CD4-positive, alpha-beta T cell treated with Interferon gamma for 1 hour (primary cell): ENCODE measurements at places on chromosomes 2 and 18.

GRCh38 chr2:120493231-120493630 lies 147.3 kb downstream of the INHBB start:
- DNase-seq, result no peak

DNA sequence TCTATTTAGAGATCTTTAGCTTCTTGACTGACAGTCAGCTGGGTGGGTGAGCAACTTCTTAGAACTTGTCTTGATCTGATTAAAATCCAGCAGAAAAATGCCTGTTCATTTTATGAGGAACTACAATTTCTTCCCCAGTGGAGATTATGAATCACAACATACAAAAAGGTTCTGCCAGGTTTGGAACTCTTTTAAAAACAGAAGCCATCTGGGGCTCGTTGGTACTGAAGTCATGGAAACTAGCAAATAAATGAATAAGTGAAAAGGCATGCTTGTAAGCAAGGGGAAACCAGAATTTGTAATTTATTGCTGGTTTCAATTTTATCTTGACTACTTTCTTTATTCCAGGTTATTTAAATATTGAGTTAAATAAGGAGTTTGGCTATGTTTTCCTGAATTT lies 767.4 kb downstream of the MBD2 start:
- DNase-seq, result no peak

DNA sequence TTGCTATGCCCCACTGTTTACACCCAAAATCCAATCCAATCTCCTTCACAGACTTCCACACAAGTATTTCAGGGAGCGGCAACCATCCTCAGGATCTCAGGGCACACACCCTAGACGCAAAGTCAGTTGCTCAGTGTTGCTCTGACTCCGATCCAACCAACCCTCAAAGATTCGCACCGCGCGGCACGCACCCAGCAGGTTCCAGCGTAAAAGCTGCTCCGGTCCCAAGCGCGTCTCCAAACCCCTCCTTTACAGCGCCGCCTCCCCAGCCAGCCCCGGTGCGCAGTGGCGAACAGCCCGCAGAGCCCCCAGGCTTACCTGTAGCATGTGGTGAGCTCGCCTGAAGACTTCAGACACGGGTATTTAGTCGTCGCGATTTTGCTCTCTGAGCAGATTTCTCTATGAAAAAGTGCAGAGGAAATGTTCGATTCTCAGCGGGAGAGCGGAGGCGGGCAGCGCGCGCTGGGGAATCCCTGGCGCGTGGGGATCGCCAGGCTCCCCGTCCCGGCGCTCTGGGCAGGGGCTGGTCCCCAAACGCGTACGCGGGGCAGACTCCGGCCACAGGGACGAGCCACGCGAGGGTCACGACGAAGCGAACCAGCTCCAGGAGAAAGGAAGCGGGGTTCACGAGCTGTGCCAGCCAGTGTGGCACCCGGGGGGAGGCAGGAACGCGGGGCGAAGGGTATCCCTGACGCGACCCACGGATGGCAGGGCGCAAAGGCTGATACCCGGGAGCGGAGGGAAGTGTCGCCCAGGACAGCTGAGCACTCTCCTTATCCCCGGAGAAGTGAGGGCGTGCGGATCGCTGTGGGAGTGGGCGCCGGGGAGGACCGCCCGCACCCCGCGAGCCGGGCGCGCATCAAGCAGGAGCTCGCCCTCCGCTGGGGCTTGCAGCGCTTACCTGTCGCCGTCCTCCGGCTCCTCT lies 650 bp downstream of the CCBE1 start:
- DNase-seq, result no peak

DNA sequence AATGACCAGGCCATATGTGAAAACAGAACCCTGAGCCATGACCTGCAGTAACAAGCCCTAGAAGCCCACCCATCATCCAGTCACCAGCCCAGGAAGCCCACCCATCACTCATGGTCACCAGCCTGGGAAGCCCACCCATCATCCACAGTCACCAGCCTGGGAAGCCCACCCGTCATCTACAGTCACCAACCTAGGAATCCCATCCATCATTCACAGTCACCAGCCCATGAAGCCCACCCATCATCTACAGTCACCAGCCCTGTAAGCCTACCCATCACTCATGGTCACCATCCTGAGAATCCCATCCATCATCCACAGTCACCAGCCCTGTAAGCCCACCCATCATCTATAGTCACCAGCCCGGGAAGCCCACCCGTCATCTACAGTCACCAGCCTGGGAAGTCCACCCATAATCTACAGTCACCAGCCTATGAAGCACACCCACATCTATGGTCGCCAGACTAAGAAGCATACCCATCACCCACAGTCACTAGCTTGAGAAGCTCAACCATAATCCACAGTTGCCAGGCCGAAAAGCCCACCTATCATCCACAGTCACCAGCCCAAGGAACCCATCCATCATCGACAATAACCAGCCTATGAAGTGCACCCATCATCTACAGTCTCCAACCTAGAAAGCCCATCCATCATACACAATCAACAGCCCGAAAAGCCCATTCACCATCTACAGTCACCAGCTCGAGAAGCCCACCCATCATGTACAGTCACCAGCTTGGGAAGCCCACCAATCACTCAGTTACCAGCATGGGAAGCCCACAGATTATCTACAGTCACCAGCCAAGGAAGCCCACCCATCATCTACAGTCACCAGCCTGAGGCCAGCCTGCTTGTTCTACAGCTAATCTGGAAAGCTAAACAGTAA lies 91.9 kb downstream of the TWIST2 start:
- DNase-seq, result no peak

DNA sequence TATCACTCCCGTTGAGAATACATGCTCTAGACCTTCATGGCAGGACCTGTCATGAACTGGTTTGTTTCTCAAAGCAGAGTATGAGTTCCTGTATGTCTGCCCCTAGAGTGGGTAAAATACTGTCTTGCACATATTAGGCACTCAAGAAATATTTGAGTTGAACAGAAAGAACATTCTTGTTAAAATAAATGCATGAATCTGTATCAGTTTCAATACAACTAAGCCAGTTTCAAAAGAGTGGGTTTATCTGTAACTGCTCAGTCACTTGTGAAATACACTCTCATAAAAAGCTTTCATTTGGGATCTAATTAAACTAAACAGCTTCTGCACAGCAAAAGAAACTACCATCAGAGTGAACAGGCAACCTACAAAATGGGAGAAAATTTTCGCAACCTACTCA lies 69.2 kb downstream of the RFTN2 start:
- DNase-seq, result no peak

- DNase-seq, result no peak
Measured at GRCh38 chr18:31943878-31944816, 1.2 kb upstream of the TRAPPC8 start.

GRCh38 chr2:236178890-236179235 lies 10.7 kb upstream of the GBX2 start:
- DNase-seq, result no peak
